RWPE1 (cell line): ENCODE measurements at places on chromosomes 3 and 15.

- DNase-seq = no peak
Observed at GRCh38 chr3:122301063-122301462, 24.0 kb upstream of the CSTA start.

- peak; percentile 83 for DNase-seq
Observed at GRCh38 chr3:71504250-71505036, 79.1 kb downstream of the FOXP1 start.

DNA sequence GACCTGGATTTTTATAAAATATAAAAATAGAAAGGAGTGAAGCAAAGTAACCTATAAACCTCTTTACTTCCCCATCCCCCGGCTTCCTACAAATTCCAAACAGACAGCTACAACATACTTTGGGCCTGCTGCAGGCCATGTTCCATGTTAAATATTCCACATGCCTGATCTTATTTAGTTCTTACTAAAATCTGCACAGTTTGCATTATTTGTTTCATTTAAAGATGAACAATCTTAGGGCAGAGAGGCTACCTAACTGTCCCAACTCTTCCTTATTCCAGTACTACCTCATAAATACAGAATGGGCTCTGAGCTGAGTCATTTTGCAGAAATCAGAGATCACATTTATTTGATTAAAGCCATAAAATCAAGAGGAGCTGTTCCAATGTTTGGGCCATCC is 665.0 kb downstream of the PDCD6IP start:
- no peak for DNase-seq

- DNase-seq = no peak
Observed at GRCh38 chr15:89293012-89293411, 41.6 kb downstream of the POLG start.

GRCh38 chr3:108489776-108490175 is 20.6 kb downstream of the MYH15 start:
- DNase-seq = peak; percentile 50
